Muscle of back (tissue), 13 donors: ENCODE measurements at places on chromosomes 7 and 10. TPM values are rescaled to one million over a fixed set of nuclear protein-coding genes. Genes with fewer than 3 reads are reported as not detected.

The GRID2IP gene
- 0.25 TPM for polyA plus RNA-seq

The MEIG1 gene
- polyA plus RNA-seq: 2.1 TPM

GRCh38 chr7:46168671-46169383, 247.8 kb upstream of the IGFBP3 start:
- no peak for DNase-seq

DNA sequence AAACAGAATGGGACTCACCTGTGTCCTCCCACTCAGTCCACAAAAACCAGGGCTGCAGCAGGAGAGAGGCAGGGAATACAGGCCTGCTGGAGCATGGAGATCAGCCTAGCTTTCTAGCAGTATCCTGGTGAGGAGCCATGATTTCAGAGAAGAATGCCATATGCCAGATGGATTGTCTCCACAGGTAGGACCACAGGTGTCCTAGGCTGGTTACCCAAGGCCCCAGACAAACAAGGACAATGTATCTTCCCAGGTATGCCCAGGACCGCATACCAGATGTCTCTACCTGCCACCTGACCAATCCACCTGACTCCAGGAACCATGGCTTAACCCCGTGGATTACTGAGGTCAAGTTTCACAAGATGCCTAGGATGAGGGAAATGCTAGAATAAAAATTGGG, 295.4 kb upstream of the NPSR1 start:
- DNase-seq: no peak
